ENCODE measurements at places on chromosomes 7 and 10.

- DNase-seq, result peak; percentile 50
Observed at GRCh38 chr7:33903791-33904680, 1.3 kb upstream of the BMPER start.

DNA sequence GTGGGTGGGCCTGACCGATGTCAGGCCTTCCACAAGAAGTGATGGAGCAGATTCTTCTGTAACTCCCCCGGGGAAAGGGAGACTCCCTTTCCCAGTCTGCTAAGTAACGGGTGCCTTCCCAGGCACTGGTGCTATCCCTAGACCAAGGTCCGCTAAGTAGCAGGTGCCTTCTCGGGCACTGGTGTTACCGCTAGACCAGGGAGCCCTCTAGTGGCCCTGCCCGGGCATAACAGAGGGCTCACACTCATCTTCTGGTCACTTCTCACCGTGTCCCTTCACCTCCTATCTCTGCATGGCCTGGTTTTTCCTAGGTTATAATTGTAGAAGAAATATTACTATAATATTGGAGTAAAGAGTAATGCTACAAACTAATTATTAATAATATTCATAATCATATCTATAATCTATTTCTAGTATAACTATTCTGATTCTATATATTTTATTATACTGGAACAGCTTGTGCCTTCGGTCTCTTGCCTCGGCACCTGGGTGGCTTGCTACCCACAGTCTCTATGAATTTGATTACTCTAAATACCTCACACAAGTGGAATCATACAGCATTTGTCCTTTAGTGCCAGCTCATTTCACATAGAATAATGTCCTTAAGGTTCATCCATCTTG is 1378.7 kb downstream of the XPNPEP1 start:
- peak; percentile 80 for DNase-seq

DNA sequence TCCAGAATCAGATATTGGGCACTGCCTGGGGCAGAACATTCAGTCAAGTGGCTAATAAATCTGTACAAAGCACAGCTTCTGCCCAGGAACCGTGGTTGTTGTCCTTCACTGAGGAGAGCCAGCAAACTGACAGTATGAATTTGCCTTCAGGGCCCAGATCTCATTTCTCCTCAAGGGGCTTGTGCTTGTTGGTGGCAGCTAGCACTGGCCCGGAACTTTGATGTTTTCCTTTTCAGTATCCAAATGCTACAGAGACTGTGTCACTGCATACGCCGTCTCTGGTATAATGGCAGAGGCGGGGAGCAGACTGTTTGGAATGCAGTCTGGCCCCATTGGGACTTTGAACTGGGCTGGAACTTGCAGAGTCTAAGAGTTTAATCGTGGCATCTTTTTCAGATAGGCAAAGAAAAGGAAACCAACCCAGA is 30.4 kb upstream of the ADD3 start:
- no peak for DNase-seq

GRCh38 chr10:120555436-120555835 is 98.4 kb downstream of the PLPP4 start:
- DNase-seq, result no peak

DNA sequence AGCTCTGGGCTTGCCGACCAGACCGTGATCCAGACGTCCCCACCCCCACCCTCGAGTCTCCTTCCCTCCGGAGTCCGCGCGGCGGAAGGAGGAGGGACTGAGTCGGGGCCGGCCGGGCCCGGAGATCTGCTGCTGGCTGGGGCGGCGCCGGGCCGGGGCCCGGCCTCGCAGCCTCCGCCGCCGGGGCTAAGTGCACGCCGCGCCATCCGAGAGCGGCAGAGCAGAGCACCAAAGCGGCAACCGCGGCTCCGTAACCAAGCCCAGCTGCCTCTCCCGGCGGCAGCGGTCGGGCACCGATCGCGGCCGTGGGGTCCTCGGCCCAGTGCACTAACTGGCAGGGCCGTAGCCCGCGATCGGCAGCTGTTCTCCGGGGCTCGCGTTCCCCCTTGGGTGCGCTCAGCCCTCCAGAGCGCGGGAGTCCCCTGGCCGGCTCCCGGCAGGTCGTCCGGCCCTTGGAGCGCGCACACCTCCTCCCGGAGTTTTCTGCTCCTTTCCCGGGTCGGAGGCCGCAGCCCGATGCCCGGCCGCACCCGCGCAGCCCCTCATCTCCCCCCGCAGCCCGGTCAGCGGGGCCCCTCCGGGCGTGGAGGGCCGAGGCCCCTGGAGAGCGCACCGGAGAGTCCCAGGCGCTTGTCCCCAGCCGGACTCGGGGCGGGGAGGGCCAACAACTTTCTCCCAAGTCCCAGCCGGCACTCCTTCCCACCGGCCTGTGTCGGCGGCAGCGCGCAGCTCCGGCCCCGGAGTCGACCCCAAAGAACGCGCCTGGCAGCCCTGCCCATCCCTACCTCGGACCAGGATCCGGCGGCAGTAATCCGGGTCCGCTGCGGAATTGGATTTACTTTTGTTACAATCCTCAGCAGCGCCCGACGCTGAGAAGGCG is 799 bp downstream of the VAX1 start:
- DNase-seq, result peak; percentile 60

GRCh38 chr7:92043637-92044036 is 90.6 kb downstream of the CYP51A1 start:
- no peak for DNase-seq

DNA sequence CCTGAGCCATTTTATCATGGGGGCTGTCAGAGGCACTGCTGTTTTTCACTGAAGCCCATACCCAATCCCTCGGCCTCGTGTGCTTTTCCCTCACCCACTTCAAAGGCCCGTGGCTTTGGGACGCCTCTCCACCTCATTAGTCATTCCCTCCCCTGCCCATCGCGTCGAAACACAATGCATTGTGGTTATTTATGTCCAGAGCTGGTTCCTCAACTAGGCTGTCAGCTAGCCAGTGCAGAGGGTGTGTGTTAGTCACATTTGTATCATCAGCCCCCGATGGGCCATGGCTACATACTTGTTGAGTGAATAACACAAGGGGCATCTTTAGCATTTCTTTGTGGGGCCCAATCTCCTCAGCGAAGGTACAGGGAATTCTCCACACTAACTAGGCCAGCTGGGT is 3.8 kb upstream of the CRCP start:
- DNase-seq, result no peak

GRCh38 chr10:103423748-103424147 is 27.3 kb downstream of the PDCD11 start:
- no peak for DNase-seq

DNA sequence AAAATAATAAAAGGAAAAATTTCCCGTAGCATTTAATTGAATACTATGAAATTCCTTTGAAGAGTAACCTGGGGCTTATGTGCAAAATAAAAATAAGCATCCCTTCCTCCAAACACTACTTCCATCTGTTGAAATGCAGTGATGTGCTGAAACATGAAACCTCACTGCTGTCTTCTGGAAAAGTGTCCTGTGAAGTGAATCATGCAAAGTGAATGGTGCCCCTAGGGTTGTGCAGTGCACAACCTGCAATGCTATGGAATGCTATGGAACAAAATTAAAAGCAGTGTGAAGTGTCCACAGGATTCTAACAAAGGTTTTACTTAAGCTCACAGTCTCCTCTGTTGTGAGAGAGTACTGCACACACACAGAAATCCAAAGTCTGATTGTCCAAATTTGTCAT is 480.9 kb downstream of the ETV1 start:
- DNase-seq, result no peak

DNA sequence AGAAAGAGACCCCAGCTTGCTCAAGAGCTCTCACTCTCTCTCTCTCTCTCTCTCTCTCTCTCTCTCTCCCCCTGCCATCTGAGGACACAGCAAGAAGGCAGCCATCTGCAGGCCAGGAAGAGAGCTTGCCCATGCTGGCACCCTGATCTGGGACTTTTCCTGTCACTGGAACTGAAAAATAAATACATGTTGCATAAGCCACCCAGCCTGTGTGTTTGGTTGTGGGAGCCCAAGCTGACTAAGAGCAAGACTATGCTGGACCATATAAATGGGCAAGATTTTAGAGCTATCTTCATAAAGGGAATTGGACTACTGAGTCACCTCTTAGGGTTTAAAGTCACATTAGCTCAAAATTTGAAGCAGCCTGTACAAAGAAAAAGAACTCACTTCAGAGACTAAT is 98.6 kb downstream of the SLC16A9 start:
- no peak for DNase-seq

- DNase-seq, result no peak
Observed at GRCh38 chr7:87148332-87148955, 3.8 kb upstream of the DMTF1 start.

DNA sequence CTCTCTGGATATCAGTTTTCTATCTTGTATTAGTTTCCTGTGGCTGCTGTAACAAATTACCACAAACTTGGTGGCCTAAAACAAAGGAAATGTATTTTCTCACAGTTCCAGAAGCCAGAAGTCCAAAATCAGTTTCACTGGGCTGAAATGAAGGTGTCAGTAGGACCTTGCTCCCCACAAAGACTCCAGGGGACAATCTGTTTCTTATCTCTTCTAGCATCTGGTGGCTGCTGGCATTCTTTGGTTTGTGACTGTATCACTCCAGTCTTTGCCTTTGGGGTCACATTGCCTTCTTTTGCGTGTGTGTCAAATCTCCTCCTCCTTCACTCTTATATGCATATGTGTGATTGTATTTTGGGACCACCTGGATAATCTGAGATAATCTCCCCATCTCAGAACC is 153.0 kb upstream of the PRPS1L1 start:
- no peak for DNase-seq

All from WTC11 (cell line).